Activated T-cell treated with anti-CD3 and anti-CD28 coated beads for 4 hours (primary cell): ENCODE measurements at places on chromosomes 12 and 14.

DNA sequence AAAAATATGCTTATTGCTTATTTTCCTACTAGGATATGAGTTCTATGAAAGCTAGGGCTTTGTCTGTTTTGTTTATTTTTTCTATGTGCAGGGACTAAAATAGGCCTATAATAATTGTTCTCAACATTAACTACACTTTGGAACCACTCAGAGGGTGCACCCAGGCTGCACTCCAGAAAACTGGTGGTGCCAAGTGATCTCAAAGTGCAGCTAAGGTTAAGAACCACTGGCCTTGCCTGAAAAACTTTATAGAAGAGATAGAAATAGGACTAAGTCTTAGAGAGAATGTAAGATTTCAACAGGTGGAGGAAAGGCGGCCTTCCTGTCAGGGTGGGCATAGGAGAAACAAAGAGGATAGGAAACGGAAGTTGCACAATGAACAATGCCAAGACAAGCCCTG is 37.7 kb upstream of the NR1H4 start:
- no peak for DNase-seq

DNA sequence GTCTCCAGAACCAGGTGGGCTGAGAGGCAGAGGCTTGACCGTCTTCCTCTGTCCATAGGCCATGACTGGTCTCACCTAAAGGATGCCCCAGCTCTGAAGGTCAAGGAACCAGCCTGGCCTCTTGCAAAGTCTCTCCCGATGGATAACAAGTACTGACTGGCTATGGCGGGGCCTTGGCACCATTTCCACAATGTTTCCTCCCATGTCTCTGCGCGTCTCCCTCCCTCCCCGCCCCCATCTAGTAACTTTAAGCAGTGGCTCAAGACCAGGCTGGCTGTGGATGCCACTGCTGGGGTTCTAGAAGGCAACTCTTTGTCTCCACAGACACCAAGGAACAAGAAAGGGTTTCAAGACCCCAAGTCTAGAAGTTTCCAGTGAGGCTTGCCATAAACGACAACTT is 275.5 kb downstream of the DPF3 start:
- DNase-seq, result no peak

DNA sequence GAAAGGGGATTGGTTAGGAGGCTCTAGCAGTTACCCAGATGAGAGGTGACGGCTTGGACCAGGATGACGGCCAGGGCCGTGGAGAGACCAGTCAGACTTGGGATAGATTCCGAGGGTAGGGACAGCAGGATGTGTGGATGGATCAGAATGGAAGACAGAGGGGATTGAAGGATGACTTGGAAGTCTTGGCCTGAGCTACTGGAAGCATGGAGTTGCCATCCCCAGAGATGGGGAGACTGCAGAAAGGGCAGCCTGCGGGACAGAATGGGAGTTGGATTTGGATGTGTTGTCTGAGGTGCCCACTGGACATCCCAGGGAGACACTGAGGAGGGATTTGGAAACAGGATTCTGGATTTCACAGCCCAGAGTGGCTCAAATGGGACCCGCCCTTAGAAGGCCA is 102.3 kb downstream of the CALM1 start:
- no peak for DNase-seq

DNA sequence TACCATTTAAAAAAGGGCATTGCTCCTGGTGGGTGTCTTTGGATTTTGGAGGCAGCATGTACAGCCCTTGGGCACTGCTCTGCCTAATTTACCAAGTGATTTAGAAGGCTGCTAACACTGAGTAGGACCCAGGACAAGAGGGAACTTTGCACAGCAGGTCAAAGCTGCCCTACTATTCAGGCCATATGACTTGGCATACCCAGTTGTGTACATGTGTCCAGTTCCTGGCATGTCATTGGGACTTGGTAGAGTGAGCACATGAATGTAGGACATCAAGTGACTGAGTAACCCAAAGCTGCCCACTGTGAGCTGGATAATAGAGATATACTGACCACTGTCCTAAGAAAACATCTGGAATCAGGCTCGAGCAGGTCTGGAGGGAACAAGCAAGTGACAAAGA is 15.7 kb downstream of the CDKL1 start:
- no peak for DNase-seq

GRCh38 chr12:34402228-34402898 is 380.1 kb downstream of the ALG10 start:
- no peak for DNase-seq

DNA sequence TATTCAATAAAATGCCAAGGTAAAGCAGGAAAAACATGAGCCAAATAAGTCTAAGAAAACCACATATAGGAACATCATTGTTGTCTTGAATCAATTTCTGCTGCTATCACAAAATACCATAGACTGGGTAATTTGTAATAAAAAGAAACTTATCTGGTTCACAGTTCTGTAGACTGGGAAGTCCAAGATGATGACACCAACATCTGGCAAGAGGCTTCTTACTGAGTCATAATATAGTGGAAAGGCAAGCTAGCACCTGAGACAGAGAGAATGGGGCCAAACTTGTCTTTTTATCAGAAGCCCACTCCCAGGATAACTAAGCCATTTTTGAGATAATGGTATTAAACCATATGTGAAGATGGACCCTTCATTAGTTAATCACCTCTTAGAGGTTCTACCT is 975.9 kb downstream of the FLRT2 start:
- DNase-seq, result no peak

DNA sequence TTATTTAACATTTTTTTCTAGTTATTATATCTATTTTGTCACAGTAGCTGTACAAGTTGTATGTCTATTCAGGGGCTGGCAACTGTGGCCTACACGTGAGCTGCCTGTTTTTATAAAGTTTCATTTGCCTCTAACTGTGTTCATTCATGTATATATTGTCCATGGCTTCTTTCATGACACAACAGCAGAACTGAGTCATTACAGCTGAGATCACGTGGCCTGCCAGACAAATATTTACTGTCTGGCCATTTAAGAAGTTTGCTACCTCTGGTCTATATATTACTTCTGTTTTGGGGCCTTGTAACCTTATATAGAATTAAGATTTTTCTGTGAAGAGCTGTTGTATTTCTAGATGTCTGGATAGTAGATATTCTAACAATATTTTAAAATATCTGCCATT is 37.9 kb downstream of the KIAA0586 start:
- DNase-seq, result no peak

- DNase-seq, result no peak
Observed at GRCh38 chr12:72523754-72524153, 251.6 kb downstream of the TRHDE start.

- DNase-seq, result no peak
Observed at GRCh38 chr14:51805541-51805940, 54.9 kb upstream of the GNG2 start.

DNA sequence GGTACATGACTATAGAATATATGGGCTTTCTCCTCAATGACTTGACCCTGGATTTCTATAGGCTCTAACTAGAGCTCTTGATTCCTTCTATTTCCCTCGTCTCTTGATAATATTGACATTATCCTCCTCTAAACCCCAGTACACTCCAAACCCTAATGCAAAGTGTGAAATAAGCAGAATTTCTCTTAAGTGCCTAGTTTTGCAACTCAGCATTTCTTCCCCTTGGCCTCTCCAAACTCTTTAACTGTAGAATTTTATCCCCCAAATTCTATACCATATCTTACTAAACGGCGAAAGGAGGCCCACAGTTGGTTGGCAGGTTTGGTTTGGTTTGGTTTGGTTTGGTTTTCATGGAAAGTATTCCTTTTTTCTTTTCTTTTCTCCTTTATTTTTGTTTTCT is 498.7 kb downstream of the CCER1 start:
- no peak for DNase-seq

- no peak for DNase-seq
Observed at GRCh38 chr12:30691122-30691879, 4.4 kb downstream of the IPO8 start.

- no peak for DNase-seq
Observed at GRCh38 chr12:124765581-124766489, 97.8 kb downstream of the SCARB1 start.

DNA sequence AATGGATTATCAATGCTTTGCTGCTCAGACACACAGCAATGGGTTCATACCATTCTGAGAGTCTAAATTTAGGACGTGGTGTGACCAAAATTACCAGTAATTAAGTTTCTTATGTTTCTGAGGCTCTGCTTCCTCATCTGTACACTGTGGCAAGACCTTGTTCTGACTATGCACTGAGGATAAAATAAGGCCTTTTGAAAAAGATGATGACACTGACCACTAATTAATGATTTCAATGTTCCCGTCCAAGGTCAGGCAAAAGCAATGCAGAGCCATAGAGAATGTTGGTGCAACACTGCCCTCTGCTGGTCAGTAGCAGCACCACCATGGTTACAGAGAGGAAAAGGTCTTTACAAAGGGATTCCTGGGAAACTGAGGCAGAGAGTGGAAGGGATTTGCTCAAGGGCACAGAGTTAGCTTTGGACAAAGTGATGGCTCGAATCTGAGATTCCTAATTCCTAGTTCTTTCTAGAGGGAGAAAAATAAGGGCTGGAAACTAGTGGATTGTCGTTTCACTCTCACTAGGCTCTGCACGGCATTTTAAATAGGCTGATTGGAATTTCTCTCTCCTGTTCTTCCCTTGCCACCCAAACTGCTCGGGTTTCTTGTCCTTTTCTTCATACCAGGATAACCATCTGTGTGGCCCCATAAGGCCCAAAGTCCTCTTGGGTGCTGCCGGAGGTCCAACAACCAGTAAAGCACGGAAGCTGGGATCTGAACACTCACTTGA is 22.3 kb upstream of the P2RX7 start:
- peak; percentile 61 for DNase-seq

DNA sequence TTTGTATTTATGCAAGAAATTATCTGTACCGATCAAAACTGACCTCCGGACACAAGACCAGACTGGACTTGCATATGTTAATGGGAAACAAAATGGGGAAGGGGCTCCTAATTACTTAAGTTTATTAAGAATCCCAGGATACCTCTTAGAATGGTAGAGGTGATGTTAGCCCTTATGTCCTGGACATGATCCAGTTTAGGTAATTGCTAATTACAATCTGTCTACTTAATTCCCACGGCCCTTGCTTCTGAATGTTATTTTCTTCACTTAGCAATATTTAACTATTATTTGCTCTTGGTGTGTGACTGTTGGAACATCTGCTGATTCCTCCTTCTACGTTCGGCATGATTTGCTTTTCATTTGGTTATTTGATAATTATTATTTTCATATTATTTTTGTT is 644.0 kb downstream of the DIO2 start:
- DNase-seq, result no peak

GRCh38 chr12:98410356-98410755 is 105.0 kb upstream of the TMPO start:
- no peak for DNase-seq

DNA sequence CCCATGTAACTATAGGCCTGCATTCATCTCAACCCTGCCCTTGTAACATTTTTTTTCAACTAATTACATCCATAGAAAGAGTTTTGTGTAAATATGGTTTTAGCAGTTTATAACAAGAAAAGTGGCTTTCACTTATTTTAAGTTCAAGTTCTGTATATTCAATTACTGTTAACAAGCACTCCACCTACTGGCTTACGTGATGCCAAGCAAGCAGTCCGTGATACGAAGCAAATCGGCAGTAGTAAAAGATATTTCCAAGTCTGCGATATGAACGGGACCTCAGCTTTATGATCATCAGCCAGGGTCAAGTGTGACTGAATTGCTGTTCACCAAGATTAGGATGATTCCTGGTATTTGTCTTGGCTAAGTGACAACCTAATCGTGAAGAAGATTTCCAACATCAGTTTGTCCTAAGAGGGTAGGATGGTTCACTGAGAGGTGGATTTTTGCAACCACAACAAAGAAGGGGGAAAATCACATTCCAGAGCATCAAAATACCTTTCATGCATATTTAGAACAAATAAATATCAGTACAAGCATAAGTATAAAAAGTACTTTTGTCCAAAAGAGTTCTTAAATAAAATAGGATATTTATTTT is 456.2 kb downstream of the FOXG1 start:
- no peak for DNase-seq

DNA sequence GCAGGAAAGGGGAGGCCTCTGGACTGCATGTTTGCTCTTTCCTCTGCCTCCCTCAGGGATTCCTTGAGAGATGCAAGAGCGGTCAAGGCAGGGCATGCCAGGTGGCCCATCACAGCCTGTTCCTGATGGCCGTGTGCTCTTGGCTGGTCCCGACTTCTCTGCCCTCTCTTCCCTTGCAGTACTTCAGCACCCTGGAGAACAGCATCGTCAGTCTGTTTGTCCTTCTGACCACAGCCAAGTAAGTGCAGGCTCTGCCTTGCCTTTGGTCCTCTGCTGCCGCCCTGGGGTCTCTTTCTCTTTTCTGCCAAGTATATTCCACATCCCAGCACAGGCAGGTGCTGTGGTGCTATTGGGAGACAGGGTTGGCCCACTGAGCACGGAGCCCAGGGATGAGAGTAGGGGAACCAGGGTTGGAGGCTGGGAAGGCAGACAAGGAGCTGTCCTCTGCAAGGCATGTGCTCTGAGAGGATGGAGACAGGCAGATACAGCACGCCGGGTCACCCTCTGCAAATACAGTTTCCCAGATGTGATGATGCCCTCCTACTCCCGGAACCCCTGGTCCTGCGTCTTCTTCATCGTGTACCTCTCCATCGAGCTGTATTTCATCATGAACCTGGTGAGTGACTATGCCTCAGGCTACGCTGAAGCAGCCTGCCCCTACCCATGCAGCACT is 51.9 kb downstream of the TPCN1 start:
- DNase-seq, result no peak

- DNase-seq, result no peak
Observed at GRCh38 chr12:128796439-128797118, 27.2 kb downstream of the SLC15A4 start.

DNA sequence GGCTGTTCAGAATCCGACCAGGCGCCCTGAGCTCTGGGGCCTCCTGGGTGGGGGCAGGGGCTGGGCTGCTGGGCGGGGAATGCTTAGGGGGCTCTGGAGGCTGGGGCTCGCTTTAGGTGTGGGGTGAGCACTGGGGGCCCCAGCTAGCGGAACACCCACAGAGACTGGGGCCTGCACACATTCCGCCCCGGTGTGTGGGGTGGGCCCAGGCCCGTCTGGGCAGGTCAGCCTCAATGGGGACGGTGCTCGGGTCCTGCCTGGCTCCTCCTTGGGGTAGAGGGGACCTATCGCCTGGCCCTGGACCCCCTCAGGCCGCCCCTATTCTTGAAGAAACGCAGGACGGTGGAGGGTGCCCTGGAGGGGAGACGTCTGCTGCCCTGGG is 364.8 kb downstream of the TMEM121 start:
- DNase-seq, result no peak

GRCh38 chr12:131752451-131752850 is 41.6 kb downstream of the SFSWAP start:
- no peak for DNase-seq

DNA sequence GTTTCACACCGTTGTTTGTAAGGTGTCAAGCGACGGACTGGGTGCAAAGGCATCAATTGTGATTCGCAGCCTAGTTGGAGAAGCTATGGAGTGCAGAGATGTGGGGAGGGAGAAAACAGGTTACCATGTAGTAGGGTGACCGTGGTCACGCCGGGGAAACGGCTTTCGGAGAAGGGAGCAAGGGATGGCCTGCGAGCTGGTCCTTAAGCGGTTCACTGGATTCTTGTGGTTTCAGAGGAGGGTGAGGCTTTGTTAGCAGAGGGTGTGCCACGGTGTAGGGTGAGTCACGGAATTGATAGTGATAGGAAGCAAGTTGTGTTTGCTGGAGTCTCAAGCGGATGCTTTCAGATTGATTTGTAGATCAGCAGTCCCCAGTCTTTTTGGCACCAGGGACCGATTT is 2.3 kb downstream of the PIWIL1 start:
- DNase-seq, result no peak

GRCh38 chr14:101889366-101889765 is 75.0 kb upstream of the DYNC1H1 start:
- no peak for DNase-seq

- DNase-seq, result no peak
Observed at GRCh38 chr12:27462151-27462694, 15.7 kb downstream of the SMCO2 start.

- no peak for DNase-seq
Observed at GRCh38 chr14:94569381-94570001, 8.2 kb downstream of the SERPINA4 start.
